Stimulated activated CD4-positive, alpha-beta T cell treated with anti-CD3 and anti-CD28 coated beads, Interleukin-12 subunit alpha, Interleukin-12 subunit beta, amount 100 ng/mL, for 48 hours (primary cell): ENCODE measurements at places on chromosomes 13 and 19.

GRCh38 chr13:64767054-64767453, 2463.1 kb downstream of the PCDH9 start:
- DNase-seq: no peak

DNA sequence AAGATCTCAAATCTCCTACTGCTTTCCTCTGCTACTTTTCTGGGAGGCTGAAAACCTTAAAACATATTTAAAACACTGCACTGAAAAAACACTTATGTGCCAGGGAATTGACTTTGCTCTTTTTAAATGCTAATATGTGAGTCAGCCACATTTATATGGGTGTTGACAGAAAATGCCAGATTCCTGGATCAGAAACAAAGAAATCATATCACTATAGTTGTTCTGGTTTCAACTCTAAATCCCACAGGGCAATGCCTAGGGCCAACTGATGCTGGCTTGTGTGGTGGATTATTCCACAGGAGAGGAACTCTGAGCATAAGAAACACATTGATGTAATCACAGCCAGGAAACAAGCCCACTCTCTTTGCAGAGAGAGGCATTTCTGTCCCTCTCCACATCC, 1439.0 kb upstream of the SPRY2 start:
- DNase-seq: no peak

- no peak for DNase-seq
Observed at GRCh38 chr13:47426126-47426849, 529.4 kb upstream of the HTR2A start.

- no peak for DNase-seq
Observed at GRCh38 chr19:591099-591958, 1.6 kb downstream of the HCN2 start.

- DNase-seq: no peak
Observed at GRCh38 chr13:108213946-108214345, 1.4 kb downstream of the LIG4 start.

GRCh38 chr19:18473706-18474087, 35.8 kb upstream of the ISYNA1 start:
- no peak for DNase-seq

- DNase-seq: no peak
Observed at GRCh38 chr19:19740755-19741154, 7.8 kb upstream of the ZNF14 start.

- DNase-seq: no peak
Observed at GRCh38 chr13:37179645-37180044, 74.2 kb upstream of the CSNK1A1L start.

DNA sequence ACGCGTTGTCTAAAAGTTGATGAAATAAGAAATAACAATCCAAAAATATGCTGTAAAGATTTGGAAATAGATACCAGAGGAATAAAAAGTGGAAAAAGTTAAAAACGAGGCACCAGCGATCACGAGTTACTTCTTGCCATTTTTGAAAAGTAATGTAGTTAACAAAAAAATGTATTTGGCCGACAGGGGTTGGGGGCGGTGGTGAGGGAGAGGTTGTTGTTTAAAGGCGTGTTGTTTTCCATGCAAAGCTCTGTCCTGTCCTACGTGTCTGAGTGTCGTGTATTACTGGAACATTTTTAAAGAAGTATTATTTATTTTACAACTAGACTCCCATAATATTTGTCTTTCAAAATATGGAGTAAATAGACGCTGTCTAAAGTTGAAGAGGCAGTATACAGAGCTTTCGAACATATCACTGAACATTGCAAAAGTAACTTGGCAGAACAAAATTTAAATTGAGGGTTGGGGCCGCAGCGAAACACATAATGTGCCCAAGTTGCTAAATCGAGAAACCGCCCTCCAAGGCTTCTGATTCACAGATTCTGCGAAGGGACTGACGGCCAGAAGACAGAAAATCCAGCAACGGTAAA, 823 bp downstream of the FBXO17 start:
- DNase-seq: no peak

DNA sequence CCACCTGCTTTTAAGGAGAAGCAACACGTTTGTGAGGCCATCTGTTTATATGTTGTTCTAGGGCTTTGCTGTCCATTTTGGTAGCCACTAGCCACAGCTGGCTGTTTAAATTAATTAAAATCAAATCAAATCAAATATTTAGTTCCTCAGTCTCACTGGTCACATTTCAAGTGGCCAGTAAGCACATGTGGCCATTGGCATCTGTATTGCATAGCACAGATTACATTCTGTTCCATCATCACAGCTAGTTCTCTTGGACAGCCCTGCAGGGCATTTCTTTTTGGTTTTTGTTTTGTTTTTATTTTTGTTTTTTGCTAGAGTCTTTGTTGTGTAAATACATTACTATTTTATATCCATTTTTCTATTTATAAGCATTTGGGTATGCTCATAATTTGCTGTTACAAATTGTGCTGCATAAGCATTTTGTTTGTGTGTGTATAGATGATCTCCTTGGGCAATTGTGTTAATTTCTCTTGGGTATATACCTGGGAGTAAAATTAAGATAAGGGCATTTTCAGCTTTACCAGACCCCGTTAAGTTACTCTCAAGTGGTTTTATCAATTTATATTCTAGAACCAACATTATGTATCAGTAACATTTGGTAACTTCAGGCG, 31.3 kb downstream of the SAE1 start:
- DNase-seq: no peak

DNA sequence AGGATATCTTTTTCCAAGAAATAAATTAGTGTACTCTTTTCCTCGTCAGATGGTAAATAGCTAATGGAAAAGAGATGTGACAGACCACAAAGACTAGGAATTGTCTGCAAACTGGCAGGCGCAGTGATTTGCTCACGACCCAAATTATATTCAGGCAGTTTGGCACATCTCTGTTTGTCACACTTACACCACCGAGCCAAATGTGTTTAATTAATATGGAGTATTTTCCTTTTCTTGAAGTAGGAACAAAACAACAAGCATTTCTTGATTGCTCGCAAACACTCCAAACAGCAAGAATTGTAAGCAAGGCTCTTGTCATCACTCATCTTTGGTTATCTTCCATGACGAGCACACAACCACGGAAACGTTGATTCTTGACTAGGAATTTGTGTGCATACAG, 884.2 kb downstream of the PCDH9 start:
- DNase-seq: no peak

DNA sequence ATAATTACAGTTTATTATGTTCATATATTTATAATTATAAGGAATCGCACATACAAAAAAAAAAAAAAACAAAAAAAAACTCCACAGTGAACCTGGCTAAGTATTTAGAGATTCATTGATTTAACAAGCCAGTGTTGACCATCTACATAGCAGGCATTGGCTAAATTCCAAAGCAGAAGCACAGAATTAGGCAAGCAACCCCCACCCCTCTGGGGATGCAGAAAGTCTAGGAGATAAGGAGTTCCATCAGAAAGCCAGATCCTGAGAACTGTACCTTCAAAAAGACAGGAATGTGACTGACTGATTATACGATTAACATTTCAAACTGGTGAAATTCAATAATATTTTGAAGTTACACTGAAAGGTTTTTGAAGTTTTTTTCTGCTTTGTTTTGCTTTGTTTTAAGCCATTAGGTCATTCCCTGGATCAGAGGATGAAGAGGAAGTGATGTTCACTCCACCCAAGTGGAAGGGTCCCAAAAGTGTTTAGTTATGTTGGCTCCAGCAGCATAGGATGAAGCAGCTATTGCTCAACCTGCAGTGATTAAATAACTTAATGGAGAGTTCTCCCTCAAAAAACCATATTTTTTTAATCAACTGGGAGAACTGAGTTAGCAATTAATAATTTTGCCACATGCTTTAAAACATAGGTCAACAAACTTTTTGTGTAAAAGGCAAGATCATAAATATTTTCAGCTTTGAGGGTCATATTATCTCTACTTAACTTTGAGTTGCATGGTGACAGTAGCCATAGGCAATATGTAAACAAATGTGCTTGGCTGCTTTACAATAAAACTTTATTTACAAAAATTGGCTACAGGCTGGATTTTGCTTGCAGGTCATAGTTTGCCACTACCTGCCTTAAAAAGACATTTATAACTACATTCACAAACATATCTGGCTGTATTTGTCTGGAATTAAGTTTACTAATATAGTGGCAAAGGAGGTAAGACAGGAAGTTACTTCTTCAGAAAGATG, 49.6 kb downstream of the DOCK9 start:
- DNase-seq: no peak

GRCh38 chr13:100130092-100130491, 41.2 kb downstream of the PCCA start:
- DNase-seq: no peak

DNA sequence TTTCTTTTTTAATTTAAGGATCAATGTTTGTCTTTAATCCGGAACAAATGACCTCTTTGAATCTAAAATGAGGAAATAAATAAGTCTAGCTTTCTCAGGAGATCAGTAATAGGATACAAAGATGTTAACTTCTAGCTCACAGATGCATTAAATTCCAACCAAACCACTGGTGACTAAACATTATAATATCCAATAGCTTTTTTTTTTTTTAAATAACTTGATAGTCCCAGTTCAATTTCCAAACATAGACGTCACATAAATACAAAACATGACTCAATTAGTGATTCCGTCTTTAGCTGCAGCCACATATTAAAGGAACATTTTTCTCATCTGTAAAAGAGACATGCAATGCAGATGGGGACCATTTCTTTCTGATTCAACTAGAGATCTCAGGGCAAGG, 390.5 kb upstream of the PCDH9 start:
- no peak for DNase-seq

DNA sequence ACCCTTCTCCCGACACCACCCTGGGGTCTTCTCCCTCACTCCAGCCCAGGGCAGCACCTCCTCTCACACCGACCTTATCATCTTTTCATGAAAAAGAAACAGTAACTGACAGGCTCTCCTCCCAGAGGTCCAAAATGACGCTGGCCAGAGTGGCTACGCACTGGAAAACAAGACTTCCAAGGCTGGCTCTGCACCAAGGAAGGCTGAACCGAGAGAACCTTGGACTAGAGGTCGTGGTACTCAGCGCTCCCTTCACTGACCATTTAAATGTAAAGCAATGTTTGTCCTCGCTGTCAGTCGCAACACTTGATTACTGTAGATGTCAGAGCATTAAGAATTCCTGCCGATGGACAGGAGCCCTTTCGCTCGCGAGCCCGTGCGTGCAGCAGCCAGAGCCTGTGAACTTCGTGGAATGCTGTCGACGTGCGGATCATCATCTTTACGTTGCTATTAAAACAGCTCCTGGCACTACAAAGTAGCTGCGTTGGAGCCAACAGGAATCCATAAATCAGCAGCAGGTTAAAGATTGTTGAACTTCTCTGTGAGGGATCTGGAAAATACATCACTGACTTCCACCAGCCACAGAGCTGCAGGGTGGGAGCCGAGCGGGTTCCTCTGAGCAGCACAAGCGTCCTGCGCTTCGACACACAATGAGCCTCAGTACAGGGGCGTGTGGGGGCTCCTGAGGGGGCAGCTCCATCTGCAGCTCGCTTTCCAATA, 125.5 kb upstream of the MCF2L start:
- no peak for DNase-seq
